ENCODE measurements at places on chromosomes 4 and X. TPM values are rescaled to one million over a fixed set of nuclear protein-coding genes. Genes with fewer than 3 reads are reported as not detected.

FRG2 gene
- not detected for total RNA-seq

PABPC4L gene
- not detected for total RNA-seq

SPIN2A gene
- total RNA-seq = 0.54 TPM

FOXP3 gene
- total RNA-seq = 0.15 TPM

ETDB gene
- total RNA-seq = not detected

TASL gene
- not detected for total RNA-seq

YY2 gene
- 2.7 TPM for total RNA-seq

PDS5A gene
- 98.3 TPM for total RNA-seq

SLC35A2 gene
- 35.0 TPM for total RNA-seq

MAGEA1 gene
- not detected for total RNA-seq

MTMR8 gene
- 1.1 TPM for total RNA-seq

SSX4 gene
- not detected for total RNA-seq

CNKSR2 gene
- not detected for total RNA-seq

ARHGAP36 gene
- not detected for total RNA-seq

GNPDA2 gene
- 15.8 TPM for total RNA-seq

NCAPG gene
- total RNA-seq = 79.4 TPM

CXorf65 gene
- not detected for total RNA-seq

CYSLTR1 gene
- not detected for total RNA-seq

HSFX3 gene
- 0.96 TPM for total RNA-seq

CLTRN gene
- 0.25 TPM for total RNA-seq

RBBP7 gene
- 146 TPM for total RNA-seq

CCNB3 gene
- total RNA-seq = 2.9 TPM

CXCL6 gene
- not detected for total RNA-seq

TNMD gene
- not detected for total RNA-seq

NSG1 gene
- 0.12 TPM for total RNA-seq

MSL3 gene
- 12.0 TPM for total RNA-seq

C4orf51 gene
- not detected for total RNA-seq

AKAP4 gene
- not detected for total RNA-seq

NBDY gene
- total RNA-seq = 65.6 TPM

PARM1 gene
- total RNA-seq = 11.7 TPM

CDX4 gene
- total RNA-seq = not detected

CXCL10 gene
- not detected for total RNA-seq

XAGE5 gene
- total RNA-seq = not detected

PASD1 gene
- not detected for total RNA-seq

BANK1 gene
- total RNA-seq = 2.4 TPM

NHS gene
- total RNA-seq = 5.7 TPM

UNC5C gene
- not detected for total RNA-seq

SPACA5 gene
- not detected for total RNA-seq

IL21 gene
- 0.12 TPM for total RNA-seq
